ENCODE measurements at places on chromosomes 4 and X. TPM values are rescaled to one million over a fixed set of nuclear protein-coding genes. Genes with fewer than 3 reads are reported as not detected.

The FMR1 gene
- polyA plus RNA-seq = 70.9 TPM

- no peak for DNase-seq
These were observed 55.3 kb downstream of the JADE3 start for GRCh38 chrX:46967547-46967946.

- no peak for DNase-seq
These were observed 135.6 kb downstream of the CAMK2D start for GRCh38 chr4:113625902-113626301.

The CLDN22 gene
- polyA plus RNA-seq = 0.85 TPM

DNA sequence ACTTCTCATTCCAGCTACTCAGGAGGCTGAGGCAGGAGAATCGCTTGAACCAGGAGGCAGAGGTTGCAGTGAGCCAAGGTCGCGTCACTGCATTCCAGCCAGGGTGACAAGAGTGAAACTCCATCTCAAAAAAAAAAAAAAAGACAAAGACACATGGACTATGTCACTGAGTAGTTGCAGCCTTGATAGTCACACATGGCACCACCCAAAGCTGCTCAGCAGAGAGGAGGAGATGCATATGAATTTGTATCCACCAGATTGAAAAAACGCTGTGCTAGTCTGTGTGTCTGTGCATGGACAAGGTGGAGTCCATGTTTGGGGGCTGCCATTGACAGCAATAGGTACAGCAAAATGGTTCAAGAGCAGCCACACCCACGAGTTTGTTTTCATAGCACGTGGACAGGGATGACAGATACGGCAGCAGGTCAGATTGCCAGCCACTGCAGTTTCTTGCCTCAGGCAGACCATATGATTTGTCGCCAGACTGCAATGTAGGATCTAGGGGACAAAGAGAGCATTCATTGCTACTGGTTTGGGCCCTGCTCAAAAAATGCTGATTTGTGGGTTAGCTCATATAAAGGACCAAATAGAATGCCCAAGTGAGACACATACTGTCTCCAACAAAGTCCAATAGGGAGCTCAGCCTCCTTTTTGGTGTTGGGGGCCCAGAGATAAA is 89.9 kb downstream of the CEP135 start:
- DNase-seq = no peak

DNA sequence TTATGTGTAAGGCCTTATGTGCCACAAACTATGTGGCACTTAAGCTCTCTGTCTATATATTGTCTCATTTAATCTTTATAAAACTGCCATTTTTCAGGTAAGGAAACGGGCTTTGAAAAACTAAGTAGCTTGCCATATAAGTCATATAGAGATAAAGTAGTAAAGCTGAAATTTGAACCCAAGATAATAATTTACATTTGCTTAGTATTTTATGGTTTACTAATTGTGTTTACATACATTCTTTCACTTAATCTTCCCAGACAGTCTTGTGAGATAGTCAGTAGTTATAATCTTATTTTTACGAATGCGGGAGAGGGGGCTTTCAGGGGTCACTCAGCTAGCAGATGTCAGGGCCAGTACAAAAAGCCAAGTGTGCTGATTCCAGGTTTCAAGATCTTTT is 13.9 kb upstream of the CCNG2 start:
- DNase-seq = no peak

- no peak for DNase-seq
These were observed 9.7 kb upstream of the MAGEA4 start for GRCh38 chrX:151902813-151903591.

The TMPRSS11A gene
- not detected for polyA plus RNA-seq

The CXorf49 gene
- polyA plus RNA-seq = not detected

The FDCSP gene
- 0.82 TPM for polyA plus RNA-seq

The DYNLT3 gene
- polyA plus RNA-seq = 39.8 TPM

The AKAP4 gene
- polyA plus RNA-seq = 0.11 TPM

The NAP1L5 gene
- polyA plus RNA-seq = 14.0 TPM

DNA sequence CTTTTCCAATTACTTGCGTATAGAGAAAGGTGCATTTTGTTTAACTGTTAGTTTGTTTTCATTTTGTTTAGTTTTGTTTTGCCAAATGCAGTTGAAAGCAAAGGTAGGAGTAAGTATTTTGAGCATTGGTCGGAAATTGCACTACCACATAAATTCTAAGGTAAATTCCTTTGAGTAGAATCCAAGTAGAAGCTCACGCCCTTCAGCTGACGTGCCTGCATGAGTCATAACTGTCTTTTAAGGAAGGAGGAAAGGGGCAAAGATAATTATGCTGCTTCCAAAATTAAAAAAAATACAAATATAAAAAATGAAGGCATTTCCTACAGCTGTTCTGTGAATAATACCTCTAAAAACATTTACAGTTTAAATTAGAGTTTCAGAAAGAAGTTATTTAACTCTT is 110.2 kb upstream of the MYOZ2 start:
- no peak for DNase-seq

DNA sequence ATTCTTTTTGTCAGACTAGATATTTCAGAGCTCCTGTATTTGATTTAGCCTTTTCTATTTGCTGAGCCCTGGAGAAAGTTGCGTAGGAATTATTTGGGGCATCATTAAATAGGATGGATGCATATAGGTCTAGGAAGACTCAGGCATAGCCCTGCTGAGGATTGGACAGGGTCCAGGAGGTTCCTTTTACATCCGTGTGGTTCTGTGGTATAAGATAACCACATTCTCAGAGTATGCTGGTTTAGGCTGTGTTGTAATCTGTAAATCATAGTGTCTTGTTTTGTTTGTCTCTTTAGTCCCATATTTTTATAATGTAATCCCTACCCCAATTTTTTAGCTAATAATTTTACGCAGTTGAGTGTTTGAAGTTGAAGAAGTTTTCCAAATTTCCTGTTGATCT is 513.7 kb downstream of the RPA4 start:
- DNase-seq = no peak

- no peak for DNase-seq
These were observed 189.2 kb downstream of the PPP3CA start for GRCh38 chr4:101158134-101158482.

DNA sequence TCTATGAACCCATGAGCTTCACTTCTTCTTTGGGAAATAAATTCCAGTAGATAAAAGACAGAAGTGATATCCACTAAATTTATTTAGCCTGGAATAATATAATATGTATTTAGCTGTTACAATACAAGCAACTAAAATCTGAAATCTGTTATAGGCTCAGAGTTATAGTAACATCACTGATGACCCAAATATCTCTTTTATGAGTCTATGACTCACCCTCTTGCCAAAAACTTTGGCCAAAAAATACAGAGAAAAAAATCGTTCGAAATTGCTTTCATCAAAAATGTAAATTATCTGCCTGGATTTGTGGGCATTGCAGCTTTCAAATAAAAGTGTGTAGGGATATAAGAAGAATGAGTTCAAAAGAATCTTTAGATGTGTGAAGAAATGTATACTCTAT is 89.4 kb upstream of the DKK2 start:
- no peak for DNase-seq

The CACNA1F gene
- 0.09 TPM for polyA plus RNA-seq

DNA sequence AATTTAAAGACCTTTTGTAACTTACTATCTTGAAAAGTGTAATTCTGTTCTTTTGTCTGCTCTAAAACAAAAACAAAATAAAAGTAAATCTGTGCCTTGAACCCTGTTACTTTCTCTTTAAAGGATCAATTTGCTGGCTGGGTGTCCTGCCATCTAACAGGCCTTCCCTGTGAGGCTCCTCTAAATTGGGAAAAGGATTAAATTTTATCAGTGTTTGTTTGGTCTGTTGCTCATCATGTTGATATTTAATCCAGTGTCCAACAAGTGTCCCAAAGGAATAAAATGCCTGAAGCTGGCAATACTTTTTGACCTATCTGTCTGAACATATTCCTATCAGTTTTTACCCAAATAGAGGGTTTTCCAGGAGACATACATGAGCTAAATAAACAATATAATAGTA is 688.7 kb downstream of the IL1RAPL1 start:
- DNase-seq = no peak

DNA sequence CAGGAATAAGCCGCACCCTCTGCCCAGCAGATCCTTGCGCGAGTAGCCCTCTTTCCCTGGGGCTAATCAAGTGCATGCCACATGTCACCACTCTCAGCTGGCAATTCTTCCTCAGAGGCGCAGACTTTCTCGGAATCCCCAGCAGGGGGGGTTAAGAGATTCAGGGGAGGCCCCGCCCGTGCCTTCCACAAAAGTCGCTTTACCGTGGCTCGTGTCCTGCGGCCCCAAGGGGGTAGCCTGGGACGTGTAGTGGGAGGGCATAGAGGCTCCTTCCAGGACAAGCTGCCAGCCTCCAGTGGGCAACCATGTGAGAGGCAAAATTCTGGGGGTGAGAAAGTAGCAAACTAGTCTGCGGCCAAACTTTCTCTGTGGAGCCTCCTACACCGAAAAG is 652 bp downstream of the SRPX start:
- no peak for DNase-seq

GRCh38 chrX:88244066-88244465 is 503.0 kb upstream of the CPXCR1 start:
- no peak for DNase-seq

The UGT2B7 gene
- polyA plus RNA-seq = 103 TPM

GRCh38 chr4:2814627-2815270 is 21.9 kb downstream of the SH3BP2 start:
- no peak for DNase-seq

The SOX3 gene
- not detected for polyA plus RNA-seq

The TRIM60 gene
- polyA plus RNA-seq = not detected

The CXCL9 gene
- 0.12 TPM for polyA plus RNA-seq

- no peak for DNase-seq
These were observed 15.6 kb downstream of the XAGE3 start for GRCh38 chrX:52852110-52852860.

DNA sequence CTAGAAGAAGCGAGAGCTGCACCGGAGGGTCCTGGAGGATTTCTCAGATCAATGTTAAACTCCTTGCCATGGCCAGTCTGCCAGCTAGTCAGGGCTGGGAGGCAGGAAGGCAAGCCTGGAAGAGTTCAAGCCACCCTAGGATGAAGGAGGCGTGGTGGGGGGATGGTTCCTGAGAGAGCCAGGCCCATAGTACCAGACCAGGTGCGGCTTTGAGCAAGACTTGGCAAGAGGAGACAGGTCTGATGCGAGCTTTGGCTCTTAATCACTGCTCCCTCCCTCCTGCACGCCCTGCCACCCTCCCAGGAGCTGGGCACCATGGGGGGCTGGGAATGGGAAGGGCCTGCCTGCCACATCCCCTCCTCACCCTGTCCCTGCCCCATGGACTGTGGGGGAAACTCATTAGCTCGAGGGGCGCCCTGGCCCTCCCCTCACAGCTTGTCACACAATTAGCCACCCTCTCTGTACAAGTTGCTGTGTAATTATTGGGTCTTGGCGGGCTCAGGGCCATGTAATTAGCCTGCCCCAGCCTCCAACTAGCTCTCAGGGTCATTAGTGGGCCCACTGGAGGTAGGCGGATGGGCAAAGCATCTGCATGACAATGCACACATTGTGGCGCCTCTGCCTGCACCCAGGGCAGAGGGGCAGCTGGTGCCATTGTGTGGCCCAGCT is 50.3 kb downstream of the EFNB1 start:
- DNase-seq = no peak

DNA sequence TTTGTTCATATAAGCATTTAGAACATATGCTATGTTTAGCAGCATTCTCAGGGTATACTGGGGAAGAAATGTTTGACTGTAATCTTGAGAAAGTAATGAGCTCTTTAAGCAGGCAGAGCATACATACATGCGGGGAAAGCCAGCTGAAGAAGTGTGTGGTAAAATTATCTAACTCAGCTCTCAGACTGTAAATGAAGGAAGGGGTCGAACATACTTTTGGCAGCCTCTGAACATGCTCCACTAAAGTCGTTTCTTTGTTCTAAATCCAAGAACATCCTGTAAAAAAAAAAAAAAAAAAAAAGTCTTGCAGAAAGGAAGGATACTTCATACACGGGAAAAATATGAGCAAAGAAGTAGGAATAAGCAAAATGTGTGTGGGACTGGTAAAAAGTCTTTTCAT is 224.8 kb downstream of the GRID2 start:
- DNase-seq = no peak

DNA sequence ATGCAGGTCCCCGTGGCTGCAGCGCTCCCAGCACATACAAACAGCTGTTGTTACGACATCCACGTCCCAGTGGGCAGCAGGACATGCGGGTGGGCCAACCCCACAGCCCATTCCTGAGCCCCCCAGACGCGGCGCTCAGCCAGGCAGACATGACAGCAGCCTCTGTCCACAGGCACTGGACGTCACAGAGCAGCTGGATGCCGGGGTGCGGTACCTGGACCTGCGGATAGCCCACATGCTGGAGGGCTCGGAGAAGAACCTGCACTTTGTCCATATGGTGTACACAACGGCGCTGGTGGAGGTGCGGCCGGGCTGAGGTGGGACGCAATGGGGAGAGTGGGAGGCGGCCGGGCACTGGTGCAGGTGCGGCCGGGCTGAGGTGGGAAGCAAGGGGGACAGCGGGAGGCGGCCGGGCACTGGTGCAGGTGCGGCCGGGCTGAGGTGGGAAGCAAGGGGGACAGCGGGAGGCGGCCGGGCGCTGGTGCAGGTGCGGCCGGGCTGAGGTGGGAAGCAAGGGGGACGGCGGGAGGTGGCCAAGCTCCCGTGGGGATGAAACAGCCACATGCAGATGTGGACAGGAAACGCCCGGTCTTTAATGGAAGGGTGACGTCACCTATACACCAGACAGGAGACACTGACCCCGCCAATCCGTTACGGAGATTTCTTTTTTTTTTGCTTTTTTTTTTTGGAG is 9.4 kb downstream of the PLCXD1 start:
- DNase-seq = no peak

GRCh38 chrX:34749896-34750295 is 92.8 kb upstream of the TMEM47 start:
- DNase-seq = no peak

DNA sequence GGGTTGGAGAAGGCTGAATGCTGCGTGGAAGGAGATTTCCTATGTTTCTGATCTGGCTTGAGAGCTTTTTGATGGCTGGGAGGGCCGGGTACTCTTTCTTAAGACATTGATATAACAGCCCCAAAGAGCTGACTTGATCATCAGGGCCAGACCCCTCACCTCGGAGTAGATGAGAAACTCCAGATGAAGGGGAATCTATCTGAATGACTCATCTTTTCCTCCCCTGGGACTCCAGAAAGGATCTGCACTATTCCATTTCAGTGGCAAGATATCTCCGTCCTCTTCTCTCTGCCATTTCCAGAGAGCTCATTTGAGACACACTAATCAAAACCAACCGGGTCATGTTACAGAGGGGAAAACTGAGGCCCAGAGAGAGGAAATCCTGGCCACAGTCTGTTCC is 92.9 kb upstream of the MSX1 start:
- no peak for DNase-seq

GRCh38 chrX:10254739-10255138 is 98.0 kb downstream of the CLCN4 start:
- DNase-seq = no peak

The CSAG3 gene
- not detected for polyA plus RNA-seq
